Effector memory CD4-positive, alpha-beta T cell (primary cell): ENCODE measurements at places on chromosomes 6 and 20.

GRCh38 chr20:47795214-47795907 is 10.1 kb upstream of the SULF2 start:
- DNase-seq = no peak
- no peaks in the 10 kb centered on the region for H3K4me1 ChIP-seq
- H3K36me3 ChIP-seq = no peaks in the 10 kb centered on the region
- no peak overlapping the region for H3K27ac ChIP-seq
- H3K27me3 ChIP-seq = no peaks in the 10 kb centered on the region
- H3K4me3 ChIP-seq = no peak overlapping the region

DNA sequence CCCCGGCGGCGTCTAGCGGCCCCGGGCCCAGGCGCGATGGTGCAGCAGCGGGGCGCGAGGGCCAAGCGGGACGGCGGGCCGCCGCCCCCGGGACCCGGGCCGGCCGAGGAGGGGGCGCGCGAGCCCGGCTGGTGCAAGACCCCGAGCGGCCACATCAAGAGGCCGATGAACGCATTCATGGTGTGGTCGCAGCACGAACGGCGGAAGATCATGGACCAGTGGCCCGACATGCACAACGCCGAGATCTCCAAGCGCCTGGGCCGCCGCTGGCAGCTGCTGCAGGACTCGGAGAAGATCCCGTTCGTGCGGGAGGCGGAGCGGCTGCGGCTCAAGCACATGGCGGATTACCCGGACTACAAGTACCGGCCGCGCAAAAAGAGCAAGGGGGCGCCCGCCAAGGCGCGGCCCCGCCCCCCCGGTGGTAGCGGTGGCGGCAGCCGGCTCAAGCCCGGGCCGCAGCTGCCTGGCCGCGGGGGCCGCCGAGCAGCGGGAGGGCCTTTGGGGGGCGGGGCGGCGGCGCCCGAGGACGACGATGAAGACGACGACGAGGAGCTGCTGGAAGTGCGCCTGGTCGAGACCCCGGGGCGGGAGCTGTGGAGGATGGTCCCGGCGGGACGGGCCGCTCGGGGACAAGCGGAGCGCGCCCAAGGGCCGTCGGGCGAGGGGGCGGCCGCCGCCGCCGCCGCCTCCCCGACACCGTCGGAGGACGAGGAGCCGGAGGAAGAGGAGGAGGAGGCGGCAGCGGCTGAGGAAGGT is 715 bp downstream of the SOX12 start:
- H3K27me3 ChIP-seq = no peaks in the 10 kb centered on the region
- peak overlapping the region; percentile 62 for H3K27ac ChIP-seq
- peak overlapping the region; percentile 57 for H3K4me3 ChIP-seq
- H3K36me3 ChIP-seq = no peaks in the 10 kb centered on the region
- DNase-seq = no peak

DNA sequence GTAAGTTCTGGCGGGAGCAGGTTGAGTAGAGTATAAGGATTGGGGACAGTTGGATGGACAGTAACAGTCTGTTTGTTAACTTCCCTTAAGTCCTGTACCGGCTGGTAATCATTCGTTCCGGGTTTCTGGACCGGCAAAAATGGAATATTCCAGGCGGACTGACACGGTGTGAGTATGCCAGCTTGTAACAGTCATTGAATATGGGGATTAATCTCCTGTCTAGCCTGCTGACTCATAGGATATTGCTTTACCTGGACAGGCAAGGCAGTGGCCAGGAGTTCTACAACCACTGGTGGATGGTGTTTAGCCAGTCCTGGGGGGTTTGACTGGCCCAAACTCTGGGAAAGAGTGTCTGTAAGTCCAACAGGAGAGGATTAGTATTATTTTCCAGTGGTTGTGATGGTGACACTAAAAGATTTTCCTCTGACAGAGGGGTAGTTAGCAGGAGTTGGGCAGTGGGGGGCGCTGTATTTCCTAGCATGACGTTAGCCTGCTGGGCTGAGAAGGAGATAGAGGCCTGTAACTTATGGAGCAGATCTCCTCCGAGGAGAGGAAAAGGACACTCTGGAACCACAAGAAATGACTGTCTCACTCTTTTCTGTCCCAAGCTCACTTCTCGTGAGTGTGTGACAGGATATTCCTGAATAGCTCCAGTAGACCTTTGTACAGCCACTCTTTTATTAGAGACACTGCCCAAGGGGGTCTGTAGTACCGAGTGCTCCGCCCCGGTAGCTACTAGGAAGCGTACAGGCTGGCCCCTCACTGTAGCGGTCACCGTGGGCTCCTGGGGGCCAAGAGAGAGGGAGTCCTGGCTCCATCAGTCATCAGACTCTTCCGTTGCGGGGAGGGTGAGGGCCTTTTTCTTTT is 152.2 kb downstream of the TRIM27 start:
- H3K27me3 ChIP-seq = peaks cover 76% of the 10 kb centered on the region
- H3K27ac ChIP-seq = no peak overlapping the region
- H3K4me1 ChIP-seq = no peaks in the 10 kb centered on the region

DNA sequence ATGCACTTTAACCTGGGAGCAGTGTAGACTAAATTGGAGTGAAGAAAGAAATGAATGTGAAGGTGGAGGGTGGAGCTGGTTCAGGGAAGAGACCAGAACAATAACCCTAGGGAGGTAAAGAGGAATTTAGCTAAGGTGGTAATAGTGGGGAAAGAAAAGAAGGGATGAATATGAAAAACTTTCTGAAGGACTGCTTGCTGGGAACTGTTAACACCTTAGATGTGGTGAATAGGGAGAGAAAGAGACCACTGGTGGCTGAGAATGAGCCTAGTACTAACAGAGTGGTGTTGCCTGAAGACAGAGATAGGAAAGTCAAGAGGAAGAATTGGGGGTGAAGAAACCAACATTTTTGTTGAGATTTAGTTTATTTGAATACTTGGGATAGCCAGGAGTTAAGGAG is 78.4 kb upstream of the HS3ST5 start:
- H3K27me3 ChIP-seq = no peaks in the 10 kb centered on the region
- DNase-seq = no peak
- H3K4me1 ChIP-seq = no peaks in the 10 kb centered on the region
- no peak overlapping the region for H3K4me3 ChIP-seq
- no peak overlapping the region for H3K27ac ChIP-seq

GRCh38 chr6:111957623-111958315 is 84.5 kb upstream of the FYN start:
- no peak for DNase-seq
- H3K36me3 ChIP-seq = no peaks in the 10 kb centered on the region
- H3K4me3 ChIP-seq = no peak overlapping the region
- H3K4me1 ChIP-seq = no peaks in the 10 kb centered on the region
- H3K27me3 ChIP-seq = no peaks in the 10 kb centered on the region

GRCh38 chr6:105985816-105986632 is 100.1 kb upstream of the PRDM1 start:
- H3K4me3 ChIP-seq = no peak overlapping the region
- no peak overlapping the region for H3K27ac ChIP-seq
- peaks cover 12% of the 10 kb centered on the region for H3K27me3 ChIP-seq
- no peaks in the 10 kb centered on the region for H3K36me3 ChIP-seq

DNA sequence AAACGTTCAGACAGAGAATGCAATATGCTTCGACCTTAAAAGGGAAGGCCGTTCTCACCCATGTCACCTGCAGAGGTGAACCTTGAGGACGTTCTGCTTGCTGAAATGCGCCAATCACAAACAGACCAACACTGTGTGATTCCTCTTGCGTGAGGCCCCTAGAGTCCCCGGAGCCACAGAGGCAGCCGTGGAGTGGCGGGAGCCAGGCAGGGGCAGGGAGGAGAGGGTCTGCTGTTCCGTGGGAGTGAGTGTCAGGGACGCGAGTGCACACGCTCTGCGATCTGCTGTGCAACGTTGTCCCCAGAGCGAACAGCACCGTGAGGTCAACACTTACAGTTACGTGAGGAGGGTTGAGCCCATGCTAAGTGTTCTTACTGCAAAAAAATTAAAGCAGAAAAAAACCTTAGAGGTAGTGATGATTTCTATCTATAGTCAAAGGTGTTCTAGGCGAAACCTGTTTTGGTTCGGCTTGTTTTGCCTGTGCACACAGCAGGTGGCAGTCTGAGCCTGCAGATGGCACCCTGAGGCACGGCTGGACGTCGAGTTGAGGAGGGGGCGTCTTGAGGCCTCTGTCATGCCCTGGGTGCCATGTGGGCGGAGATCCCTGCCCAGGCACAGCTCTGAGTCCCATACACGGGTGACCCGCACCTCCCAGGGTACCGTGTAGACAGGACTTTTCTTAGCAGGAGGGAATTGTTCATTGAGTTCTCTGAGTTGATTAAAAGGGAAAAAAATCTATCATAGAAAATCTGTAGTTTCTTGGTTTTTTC is 71.7 kb upstream of the FRMD1 start:
- H3K27ac ChIP-seq = no peak overlapping the region
- H3K4me3 ChIP-seq = no peak overlapping the region
- H3K4me1 ChIP-seq = no peaks in the 10 kb centered on the region
- DNase-seq = no peak
- no peaks in the 10 kb centered on the region for H3K27me3 ChIP-seq
- no peaks in the 10 kb centered on the region for H3K36me3 ChIP-seq

GRCh38 chr20:7499201-7499600 is 441.1 kb downstream of the HAO1 start:
- H3K4me3 ChIP-seq = no peak overlapping the region
- no peaks in the 10 kb centered on the region for H3K27me3 ChIP-seq
- H3K4me1 ChIP-seq = no peaks in the 10 kb centered on the region
- no peak overlapping the region for H3K27ac ChIP-seq
- DNase-seq = no peak

DNA sequence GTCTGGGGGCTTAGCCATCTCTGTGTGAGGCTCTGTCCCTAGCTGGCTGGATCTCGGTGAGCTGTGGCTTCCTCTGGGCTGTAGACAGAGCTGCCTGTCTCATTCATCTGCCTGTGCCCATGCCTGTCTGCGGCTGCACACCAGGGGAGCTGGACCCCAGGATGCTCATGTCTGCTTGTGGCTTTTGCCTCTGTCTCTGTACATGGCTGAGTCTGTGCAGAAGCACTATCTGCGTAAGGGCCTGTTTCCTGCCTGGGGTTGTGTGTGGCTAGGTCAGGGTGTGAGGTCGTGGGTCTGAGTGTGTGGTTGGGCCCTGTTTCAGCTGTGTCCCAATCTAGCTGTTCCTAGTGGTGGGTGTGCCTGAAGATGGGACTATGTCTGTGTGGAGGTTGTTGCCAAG is 68.2 kb downstream of the CDH22 start:
- H3K4me1 ChIP-seq = no peaks in the 10 kb centered on the region
- H3K27me3 ChIP-seq = peaks cover 2% of the 10 kb centered on the region
- no peak for DNase-seq
- H3K36me3 ChIP-seq = no peaks in the 10 kb centered on the region
- no peak overlapping the region for H3K27ac ChIP-seq
- no peak overlapping the region for H3K4me3 ChIP-seq

GRCh38 chr6:139608466-139609261 is 234.2 kb upstream of the CITED2 start:
- H3K4me3 ChIP-seq = no peak overlapping the region
- no peaks in the 10 kb centered on the region for H3K36me3 ChIP-seq
- no peaks in the 10 kb centered on the region for H3K4me1 ChIP-seq
- H3K27me3 ChIP-seq = no peaks in the 10 kb centered on the region

GRCh38 chr6:130697271-130697994 is 129.8 kb upstream of the SMLR1 start:
- H3K4me1 ChIP-seq = peaks cover 11% of the 10 kb centered on the region
- H3K27me3 ChIP-seq = no peaks in the 10 kb centered on the region
- no peak overlapping the region for H3K27ac ChIP-seq
- DNase-seq = no peak
- no peaks in the 10 kb centered on the region for H3K36me3 ChIP-seq
- H3K4me3 ChIP-seq = no peak overlapping the region

GRCh38 chr20:41217422-41217821 is 80.1 kb downstream of the PLCG1 start:
- H3K36me3 ChIP-seq = no peaks in the 10 kb centered on the region
- no peaks in the 10 kb centered on the region for H3K27me3 ChIP-seq
- DNase-seq = no peak
